Stimulated activated CD4-positive, alpha-beta T cell treated with anti-CD3 and anti-CD28 coated beads, Interleukin-4, amount 100 ng/mL, for 4 hours (primary cell): ENCODE measurements at places on chromosomes 7 and 10.

DNA sequence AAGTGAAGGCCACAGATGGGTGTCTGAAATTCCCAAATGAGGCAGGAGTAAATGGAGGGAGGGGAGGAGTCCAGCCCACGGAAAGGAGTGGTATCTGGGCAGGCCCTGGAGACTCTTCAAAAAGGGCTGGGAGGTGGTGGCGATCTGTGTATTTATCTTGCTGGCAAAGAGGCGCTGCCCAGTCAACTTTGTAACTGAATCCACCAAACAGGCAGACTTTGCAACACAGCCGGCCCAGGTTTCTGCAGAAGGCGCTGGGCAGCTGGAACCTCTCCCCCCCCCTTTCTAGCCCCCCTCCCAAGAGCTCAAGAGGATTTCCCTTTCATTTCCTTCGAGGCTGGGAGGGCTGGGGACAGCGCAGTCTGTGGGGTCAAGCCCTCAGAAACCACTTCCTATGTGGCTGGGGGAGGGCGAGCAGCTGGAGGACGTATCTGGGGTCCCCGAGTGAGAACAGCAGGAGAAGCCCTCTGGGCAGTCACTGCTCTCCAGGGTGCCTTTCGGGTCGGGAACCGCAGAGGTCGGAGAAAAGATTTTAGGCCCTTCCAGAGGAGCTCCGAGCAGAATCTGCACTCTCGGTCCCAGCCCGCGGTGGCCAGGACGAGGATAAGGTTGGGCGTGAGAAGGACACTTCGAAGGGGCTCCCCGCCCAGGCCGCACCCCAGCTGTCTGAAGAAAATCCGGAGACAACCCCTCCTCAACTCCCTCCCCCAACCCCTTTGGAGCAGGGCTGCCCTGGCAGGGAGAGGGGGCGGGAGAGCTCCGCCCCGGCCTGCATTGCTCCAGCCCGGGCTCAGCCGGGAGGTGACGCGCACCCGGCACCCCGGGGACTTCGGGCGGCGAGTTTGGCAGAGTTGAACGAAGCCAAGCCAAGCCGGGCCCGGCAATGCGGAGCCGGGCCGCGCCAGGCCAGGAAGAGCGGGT lies 965 bp downstream of the ZCCHC24 start:
- DNase-seq: peak; percentile 38

GRCh38 chr10:122333037-122333436 lies 41.5 kb upstream of the PLEKHA1 start:
- DNase-seq: no peak

DNA sequence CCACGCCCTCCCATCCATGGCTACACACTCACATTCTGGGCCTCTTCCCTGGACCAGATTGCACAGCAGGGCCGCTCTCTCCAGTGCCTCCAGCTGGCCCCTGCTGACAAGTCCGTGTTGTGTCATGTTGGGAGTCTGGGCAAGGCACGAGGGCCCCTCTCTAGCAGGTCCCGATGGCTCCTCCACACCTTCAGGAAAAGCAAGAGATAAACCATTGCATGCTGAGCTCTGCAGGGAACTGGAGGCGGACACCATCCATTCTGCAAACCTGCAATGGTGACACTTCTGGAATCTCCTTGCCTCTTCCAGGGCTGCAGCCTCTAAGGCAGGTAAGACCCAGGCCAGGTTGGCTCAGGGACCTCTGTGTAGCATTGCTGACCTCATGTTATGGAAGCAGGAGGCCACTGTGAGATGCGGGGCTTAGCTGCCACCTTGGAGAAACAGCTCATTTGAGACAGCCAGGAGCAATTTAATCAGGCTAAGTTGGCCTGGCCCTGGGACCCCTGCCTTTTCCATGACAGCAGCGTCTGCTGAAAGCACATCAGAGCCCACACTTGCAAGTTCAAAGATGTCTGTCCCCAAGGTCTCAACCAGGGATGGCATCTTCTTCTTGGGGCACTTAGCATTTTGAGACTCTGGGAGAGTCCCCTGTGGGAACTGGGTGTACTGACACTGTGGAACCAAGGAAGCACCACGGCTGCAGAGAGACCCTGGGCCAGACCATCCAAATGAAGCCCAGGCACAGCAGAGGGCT lies 34.2 kb upstream of the LEP start:
- DNase-seq: no peak

DNA sequence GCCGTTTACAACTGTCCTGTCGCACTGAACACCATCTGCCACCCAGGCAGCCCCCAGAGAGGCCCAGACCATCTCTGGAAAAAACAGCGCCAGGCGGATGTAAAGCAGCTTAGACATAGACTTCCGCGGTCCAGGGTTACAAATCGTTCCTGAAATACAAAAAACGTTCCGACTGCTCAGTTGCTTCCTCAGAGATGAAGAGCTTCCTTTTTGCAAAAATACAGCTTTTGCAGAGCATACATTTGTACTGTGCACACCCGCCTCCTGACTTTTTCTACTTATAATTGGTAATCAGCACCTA lies 11.4 kb downstream of the DAGLB start:
- no peak for DNase-seq

DNA sequence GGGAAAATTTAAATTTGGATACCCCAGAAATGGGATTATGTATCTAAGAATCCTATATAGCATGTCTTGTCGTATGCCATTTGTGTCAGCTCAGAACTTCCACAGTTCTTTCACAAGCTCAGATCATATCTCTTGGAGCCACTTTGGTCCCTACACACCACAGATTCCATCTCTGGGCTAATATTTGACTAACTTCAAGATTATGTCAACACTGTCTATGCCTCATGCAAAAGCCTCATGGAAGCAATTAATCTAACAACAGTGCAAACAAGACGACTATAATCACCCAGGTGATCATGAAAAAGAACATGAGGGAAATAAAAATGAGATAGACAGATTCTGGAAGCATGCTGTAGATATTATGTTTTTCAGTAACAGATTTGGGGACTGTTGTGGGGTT lies 189.1 kb downstream of the LRRTM3 start:
- DNase-seq: no peak

- no peak for DNase-seq
Measured at GRCh38 chr7:141208539-141208938, 134.7 kb downstream of the TMEM178B start.

DNA sequence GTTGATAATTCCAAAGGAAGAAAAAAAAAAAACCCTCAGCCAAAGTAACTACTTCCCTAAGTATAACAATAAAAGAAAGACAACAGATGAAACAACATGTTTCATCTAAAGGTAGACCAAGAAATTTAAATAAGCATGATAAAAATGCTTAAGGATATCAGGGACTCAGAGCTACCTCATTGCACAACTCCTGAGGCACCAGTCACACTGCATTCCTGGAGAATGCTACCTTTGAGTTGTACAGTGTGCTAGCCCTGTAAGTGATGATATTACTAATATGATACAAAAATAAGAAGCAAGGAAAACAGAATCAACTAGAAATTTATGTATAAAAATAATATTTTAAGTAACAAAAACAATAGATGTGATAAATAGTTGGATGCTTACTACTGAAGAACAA lies 29.5 kb upstream of the C7orf33 start:
- DNase-seq: no peak

DNA sequence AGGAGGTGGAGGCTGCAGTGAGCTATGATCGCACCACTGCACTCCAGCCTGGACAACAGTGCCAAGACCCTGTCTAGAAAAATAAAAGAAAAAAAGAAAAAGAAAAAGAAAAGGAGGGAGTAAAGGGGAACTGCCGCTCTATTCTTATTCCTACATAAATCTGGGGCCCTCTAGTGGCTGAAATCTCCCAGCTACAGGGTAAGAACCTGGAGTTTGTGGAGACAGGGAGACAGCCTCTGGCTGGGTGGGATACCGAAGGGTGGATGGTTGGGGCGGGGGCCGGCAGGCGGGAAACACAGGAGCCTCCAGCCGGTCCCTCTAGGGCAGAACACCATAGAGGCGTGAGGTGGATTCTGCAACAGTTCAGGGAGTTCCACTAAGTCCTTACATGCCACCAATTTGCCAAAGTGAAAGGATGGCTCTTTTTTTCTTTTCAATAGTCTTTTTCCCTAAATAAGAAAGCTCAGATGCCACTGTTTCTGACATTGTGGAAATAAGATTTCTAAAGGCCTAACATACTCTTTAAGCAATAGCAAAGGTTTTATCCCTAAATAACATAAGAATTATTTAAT lies 117.3 kb downstream of the SVIL start:
- DNase-seq: no peak

DNA sequence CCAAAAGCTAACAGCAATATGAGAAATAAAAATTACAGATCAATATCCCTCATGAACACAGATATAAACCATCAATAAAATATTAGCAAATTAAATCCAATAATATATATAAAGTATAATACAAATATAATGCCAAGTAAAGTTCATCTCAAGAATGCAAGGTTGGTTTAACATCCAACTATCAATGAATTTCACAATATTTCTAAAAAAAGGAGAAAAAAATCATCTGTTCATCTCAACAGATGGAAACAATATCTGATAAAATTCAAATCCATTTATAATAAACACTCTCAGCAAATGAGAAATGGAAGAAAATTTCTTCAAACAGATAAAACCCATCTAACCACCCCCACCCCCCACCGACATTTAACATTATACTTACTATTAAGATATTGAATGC lies 86.9 kb downstream of the SIRT1 start:
- DNase-seq: no peak

- DNase-seq: no peak
Measured at GRCh38 chr10:79316671-79317431, 30.4 kb upstream of the PPIF start.

DNA sequence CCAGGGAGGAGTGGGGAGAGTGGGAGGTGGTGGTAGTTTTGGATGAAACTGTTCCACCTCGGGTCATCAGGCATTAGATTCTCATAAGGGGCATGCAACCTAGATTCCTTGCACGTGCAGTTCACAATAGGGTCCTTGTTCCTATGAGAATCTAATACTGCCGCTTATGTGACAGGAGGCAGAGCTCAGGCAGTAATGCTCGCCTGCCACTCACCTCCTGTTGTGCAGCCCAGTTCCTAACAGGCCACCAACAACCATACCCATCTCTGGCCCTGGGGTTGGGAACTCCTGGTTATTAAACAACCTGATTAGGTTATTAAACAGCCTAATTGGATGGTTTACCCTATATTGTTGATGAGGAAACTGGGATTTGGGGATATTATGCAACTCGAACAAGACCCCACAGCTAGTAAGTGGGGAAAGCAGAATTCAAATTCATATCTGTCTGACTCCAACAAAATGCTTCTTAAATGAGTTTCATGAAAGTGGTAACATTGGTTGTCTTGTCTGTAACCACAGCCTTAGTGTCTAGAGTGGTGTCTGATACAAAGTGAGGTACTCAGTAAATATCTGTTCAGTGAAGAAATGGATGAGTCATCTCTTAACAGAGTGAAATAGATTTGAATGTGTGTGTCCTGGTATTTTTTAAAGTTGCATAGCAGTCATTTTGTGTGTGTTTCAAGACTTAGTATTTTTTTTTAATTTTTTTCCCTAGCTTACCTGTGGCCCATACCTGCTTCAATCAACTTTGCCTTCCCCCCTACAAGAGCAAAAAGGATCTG lies 101.6 kb downstream of the HECTD2 start:
- no peak for DNase-seq

GRCh38 chr7:2860627-2861133 lies 16.6 kb upstream of the GNA12 start:
- no peak for DNase-seq

DNA sequence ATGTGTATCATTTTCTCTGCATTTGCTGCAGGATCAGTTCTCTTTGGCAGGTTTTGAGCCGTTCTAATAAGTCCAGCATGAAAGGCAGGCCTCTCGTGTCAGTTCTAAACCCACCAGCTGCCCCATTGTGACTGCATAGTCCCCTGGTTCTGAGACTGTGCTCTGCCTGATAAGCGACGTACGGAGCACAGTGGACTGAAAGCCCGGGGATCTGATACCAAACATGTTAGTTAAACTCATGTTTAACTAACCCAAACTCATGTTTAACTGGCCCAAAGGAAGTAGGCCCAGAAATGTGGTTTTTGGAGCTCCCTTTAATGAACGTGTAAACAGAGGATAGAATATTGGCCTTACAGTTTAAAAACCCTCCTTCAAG lies 98.0 kb upstream of the PDCD4 start:
- no peak for DNase-seq

GRCh38 chr10:34397324-34397723 lies 417.8 kb downstream of the PARD3 start:
- DNase-seq: no peak

GRCh38 chr7:111853201-111853990 lies 291.1 kb upstream of the IMMP2L start:
- no peak for DNase-seq

- peak; percentile 60 for DNase-seq
Measured at GRCh38 chr10:22251751-22252223, 34.0 kb upstream of the EBLN1 start.

- DNase-seq: no peak
Measured at GRCh38 chr7:130114776-130115175, 44.4 kb downstream of the KLHDC10 start.

- no peak for DNase-seq
Measured at GRCh38 chr7:25375805-25376600, 147.7 kb upstream of the NPVF start.

DNA sequence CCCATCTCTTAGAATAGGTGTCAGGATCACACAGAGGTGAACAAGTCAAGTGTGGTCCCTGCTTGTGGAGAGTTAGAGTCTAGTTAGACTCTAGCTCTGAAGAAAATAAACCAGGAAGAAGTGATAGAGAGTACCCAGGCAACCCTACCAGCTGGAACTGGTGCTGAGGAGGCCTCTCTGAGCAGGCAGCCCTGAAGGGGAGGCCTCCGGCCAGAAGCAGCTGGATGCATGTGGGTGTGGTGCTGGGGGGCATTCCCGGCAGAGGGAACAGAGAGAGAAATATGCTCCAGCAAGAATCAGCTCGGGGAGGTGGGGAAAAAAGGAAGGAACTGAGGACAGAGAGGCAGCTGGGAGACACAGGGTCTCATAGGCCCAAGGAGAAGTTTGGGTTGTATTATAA lies 68.6 kb downstream of the APBB1IP start:
- no peak for DNase-seq

DNA sequence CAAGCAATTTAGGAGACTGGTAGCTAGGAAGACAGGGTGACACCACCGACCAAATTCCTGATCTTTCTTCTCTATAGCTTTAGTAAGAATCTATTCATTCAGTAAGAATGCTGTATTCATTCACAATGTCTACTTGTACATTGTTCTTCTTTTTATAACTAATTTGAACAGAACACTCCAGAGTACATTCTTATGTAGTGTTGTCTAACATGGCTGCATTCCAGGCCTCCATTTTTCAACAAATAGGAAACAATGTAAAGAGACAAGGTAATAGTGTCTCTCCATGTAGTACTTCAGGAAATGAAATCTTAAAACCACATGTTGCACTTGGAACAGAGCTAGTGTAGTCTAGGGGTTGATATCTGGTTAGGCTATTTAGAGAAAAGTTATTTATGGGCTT lies 1.8 kb downstream of the VCL start:
- no peak for DNase-seq

DNA sequence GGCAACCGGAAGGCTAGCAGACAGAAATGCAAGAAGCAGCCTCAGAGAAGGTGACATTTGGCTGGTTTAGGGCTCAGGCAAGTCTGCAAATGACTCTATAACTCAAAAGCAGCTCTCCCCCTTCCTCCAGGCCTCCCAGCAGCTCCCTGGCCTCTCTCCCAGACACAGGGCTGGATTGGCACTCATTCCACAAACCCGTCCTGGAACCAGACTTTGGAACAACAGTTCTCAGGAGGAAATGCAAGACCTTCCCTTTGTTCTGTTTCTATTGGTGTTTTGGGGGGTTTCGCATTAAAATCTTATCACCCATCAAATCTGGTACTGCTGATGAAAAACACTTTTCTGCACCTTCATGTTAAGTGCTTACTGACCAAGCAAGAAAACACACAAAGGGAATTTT lies 40.3 kb upstream of the EFCAB10 start:
- DNase-seq: no peak
